Right renal pelvis (tissue), 4 donors: ENCODE measurements at places on chromosomes 7 and 10. TPM values are rescaled to one million over a fixed set of nuclear protein-coding genes. Genes with fewer than 3 reads are reported as not detected.

- DNase-seq: no peak
These were observed 131.6 kb upstream of the NPY start for GRCh38 chr7:24152356-24152755.

Gene STAG3
- 11.7 TPM for polyA plus RNA-seq

DNA sequence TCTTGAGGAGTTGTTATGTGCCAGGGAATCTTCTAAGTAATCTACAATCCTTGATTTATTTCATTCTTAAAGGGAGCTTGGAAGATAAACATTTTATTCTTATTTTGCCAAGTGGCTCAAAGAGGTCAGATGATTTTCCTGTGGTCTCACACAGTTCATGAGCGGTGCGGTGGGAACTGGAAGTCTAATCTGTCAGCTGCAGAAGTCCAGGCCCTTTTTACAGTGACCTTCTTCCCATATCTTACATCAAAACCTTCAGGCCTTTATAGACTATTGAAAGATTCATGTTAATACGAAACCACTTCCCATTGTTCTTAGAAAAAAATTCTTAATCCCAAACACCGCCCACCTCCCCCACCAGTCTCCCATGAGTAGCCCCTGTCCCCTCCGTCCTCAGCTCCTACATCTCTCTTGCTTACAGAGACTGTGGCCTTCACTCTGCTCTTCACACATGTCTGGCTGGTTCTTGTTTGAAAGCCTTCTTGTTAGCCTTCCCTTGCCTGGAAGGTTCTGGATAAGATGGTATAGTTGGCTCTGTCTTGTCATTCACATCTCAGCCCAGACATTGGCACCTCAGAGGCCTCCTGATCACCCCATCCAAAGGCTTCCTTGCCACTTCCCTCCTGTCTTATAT lies 61.5 kb downstream of the ITGA8 start:
- DNase-seq: no peak

DNA sequence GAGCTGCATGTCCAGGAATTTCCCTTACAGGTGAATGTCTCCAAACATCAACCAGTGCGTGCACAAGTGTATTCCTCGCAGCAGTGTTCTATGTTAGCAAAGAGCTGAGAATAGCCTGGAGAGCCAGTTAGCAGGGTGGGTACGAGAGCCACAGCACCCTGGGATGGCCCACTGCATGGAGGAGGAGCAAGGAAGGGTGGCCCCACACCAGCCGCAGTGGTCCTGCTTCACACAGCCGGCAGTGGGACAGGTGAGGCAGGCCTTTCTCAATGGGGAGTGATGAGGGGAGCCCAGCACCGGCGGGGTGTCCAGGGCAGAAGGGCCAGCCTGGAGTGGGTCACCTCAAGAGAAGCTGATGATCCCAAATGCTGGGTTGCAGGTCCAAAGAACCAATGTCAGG lies 240.7 kb downstream of the TCERG1L start:
- DNase-seq: no peak

DNA sequence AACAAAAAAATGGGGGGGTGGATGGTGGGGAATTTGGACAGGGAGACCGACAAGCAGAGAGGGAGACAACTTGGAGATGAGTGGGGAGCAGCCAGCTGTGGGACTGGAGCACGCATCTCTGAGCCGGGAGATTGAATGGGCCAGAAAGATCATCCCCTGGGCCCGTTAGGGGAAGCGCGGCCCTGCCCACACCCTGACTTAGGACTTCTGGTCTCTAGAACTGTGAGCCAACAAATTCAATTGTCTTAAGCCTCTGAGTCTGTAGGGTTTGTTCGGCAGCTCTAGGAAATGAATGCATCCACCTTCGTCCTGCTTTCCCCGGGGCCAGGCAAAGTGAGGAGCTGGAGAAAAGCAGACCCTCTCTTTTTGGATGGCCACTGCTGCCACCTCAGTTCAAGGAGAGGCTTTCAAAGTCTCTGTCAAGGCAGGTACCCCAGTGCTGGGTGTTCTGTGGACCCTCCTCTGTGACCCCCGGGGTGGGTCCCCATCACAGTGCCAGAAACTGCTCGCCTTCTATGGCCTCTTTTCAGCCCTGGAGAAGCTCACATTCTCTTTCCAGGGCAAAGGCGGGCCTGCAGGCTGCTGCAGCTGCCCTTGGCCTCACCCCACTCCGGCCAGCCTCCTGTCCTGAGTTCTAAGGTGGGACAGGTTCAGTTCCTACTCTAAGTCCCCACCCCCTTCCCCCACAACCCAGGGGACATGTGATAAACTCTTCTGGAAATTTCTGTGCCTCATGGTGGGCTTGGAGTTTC lies 423.2 kb downstream of the RPS24 start:
- no peak for DNase-seq

Gene LIPF
- polyA plus RNA-seq: 0.42 TPM

DNA sequence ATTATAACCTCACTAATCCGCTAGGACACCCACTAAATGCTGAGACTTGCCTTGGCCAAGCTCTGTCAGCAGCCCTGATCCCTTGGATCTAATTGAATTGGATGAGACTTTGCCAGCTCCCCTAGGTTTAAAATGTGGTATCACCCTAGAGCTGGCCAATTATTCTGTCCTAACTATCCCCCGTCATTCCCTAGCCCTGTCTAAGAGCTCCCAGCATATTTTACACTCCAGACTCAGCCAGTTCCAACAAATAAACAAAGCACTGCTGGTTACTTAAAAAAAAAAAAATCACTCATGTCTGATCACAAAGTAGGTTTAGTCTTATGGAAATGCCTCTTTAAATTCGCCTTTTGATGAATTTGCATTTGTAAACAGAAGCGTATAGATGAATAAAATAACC lies 147.9 kb upstream of the EGR2 start:
- no peak for DNase-seq

Gene C7orf57
- polyA plus RNA-seq: 0.90 TPM

GRCh38 chr7:83842894-83843293 lies 194.0 kb upstream of the SEMA3E start:
- DNase-seq: no peak

Gene OPALIN
- polyA plus RNA-seq: not detected

DNA sequence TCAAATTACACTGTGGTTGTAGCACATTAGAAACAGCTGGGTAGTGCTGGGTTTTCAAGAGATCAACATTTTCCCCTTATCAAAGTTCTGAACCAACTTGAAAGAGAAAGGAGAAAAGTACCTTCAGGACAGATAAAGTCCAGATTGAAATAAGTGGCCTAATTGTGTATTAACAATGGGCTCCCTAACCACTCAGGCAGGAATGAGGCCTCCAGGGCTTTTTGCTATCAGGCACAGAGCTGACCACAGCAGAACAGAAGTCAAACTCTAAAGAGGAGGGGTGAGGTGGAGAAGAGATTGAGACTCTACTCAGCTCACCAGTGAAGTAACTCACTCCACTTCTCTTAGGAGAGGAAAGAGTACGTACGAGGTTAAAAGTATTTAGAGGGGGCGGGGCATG lies 394.1 kb upstream of the PHF14 start:
- no peak for DNase-seq

Gene HIPK2
- polyA plus RNA-seq: 95.7 TPM
